Fibroblast of skin of right quadriceps (primary cell): ENCODE measurements at places on chromosomes 1 and 21.
A peak's percentile ranks its signal among the peaks of the same experiment; 100 is the strongest.

GRCh38 chr1:40395190-40396175 lies 22.0 kb downstream of the SMAP2 start:
- DNase-seq: no peak

- DNase-seq: no peak
Measured at GRCh38 chr1:71154429-71154828, 73.6 kb upstream of the ZRANB2 start.

- no peak for DNase-seq
Measured at GRCh38 chr21:42236014-42236413, 17.1 kb downstream of the ABCG1 start.

- DNase-seq: no peak
Measured at GRCh38 chr1:233673947-233674431, 60.1 kb downstream of the KCNK1 start.

DNA sequence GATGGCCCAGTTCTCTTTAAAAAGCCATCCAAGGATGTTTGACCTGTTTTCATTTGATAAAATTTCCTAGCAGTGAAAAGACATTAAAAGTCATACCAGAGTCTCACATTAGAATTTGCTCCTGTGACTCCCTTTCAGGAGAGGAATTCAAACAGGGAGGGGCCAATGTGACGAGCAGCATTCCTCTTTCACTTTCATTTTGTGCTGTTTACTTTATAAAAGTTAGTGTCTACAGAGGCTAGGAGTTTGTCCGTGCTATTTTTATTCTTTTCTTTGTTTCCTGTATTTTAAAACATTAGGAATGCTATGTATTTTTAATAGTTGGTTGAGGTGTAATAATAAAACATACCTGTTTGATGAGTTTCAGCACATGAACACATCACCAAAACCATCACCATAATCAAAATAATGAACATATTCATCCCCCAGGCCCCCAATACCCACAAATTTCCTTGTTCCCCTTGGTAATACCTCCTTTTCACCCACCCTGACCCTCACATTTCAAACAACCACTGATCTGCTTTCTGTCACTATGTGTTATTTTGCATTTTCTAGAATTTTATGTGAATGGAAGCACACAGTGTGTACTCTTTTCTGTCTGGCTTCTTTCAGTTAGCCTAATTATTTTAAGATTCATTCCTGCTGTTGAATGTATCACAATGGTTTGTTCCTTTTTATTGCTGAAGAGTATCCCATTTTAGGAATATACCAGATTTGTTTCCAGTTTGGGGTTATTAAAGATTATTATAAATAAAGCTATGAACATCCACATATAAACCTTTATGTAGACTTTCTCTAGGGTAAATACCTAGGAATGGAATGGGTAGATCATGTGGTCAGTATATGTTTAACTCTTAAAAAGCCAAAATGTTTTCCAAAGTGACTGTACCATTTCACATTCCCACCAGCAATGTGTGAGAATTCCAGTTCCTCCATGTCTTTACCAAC lies 129.5 kb downstream of the TENT5C start:
- DNase-seq: peak; percentile 55

- no peak for DNase-seq
Measured at GRCh38 chr1:45864167-45865106, 61.0 kb downstream of the MAST2 start.
